Dermis microvascular lymphatic vessel endothelial cell (primary cell): ENCODE measurements at places on chromosomes 5 and 9. TPM values are rescaled to one million over a fixed set of nuclear protein-coding genes. Genes with fewer than 3 reads are reported as not detected.

Gene THBS4
- total RNA-seq: 1.2 and 2.9 TPM in 2 replicates

Gene SLC2A6
- total RNA-seq: 19.7 and 24.4 TPM in 2 replicates

Gene C9orf153
- total RNA-seq: 0.38 TPM in 1 of 2 replicates, not detected in the other

Gene SERF1A
- 4.9 and 13.0 TPM in 2 replicates for total RNA-seq

Gene OMD
- not detected in 2 replicates for total RNA-seq

Gene SPEF2
- 0.13 and 0.76 TPM in 2 replicates for total RNA-seq

Gene GKAP1
- 0.64 and 0.89 TPM in 2 replicates for total RNA-seq

Gene DMRT3
- total RNA-seq: not detected in 2 replicates

Gene OBP2B
- total RNA-seq: not detected in 2 replicates

Gene PKD2L2
- total RNA-seq: not detected in 2 replicates

Gene SMU1
- 30.3 and 36.2 TPM in 2 replicates for total RNA-seq

Gene ARID3C
- 0.25 TPM in 1 of 2 replicates, not detected in the other for total RNA-seq

Gene MLANA
- total RNA-seq: not detected in 2 replicates

Gene FCN2
- not detected in 2 replicates for total RNA-seq

Gene SHB
- total RNA-seq: 14.1 and 19.8 TPM in 2 replicates

Gene IZUMO3
- total RNA-seq: not detected in 2 replicates

Gene ICE1
- total RNA-seq: 17.5 and 18.8 TPM in 2 replicates

Gene SHISAL2B
- not detected in 2 replicates for total RNA-seq

Gene FBP2
- total RNA-seq: not detected in 2 replicates

Gene DMRTA1
- under 0.01 and 0.13 TPM in 2 replicates for total RNA-seq

Gene CDKN2B-AS1
- 0.76 and 1.4 TPM in 2 replicates for total RNA-seq
